Breast epithelium (tissue), 4 donors: ENCODE measurements at places on chromosomes 2 and 18.
A peak's percentile ranks its signal among the peaks of the same experiment; 100 is the strongest.

GRCh38 chr2:180555391-180555965 is 424.9 kb upstream of the UBE2E3 start:
- DNase-seq, result no peak

GRCh38 chr18:2706903-2707302 is 51.4 kb downstream of the SMCHD1 start:
- DNase-seq, result no peak

DNA sequence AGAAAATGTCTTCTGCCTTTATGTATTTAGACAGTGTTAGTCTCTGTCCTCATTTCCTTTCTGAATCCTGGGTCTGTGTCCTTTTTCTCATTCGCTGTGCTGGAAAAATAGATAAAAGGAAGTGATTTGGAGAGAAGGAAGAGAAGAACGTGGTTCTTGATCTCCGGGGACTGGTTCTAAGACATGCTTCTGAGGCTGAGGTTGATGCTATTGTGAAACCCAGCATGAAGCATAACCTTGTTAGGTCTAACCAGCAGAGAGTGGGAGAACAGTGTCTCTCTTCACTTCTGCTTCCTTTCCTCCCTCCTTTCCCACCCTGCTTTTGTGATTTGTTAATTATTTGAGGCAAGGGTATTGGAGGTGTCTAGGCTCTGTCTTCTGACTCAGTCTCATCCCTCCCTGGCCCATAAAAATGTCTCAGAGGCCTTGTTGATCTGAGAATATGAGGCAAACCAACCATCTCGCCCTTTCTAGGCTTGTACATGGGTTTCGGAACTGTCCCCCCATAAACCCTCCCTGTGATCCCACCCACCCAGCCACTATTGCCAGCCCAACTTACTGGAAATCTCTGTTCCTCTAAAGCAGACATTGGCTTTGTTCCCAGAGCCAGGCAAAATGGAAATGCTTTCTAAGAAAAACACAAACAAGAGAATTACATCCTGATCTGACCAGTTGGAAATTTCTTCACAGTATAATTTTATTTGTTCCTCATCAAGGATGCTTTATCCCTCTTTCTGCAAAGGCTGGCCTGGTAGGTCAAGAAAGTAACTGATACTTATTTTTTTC is 360.6 kb upstream of the TNP1 start:
- no peak for DNase-seq

GRCh38 chr2:149828520-149829210 is 241.1 kb upstream of the MMADHC start:
- no peak for DNase-seq

- DNase-seq, result no peak
These were observed 777 bp upstream of the C18orf32 start for GRCh38 chr18:49487711-49488310.

- peak; percentile 84 for DNase-seq
These were observed 2.9 kb upstream of the RBBP8 start for GRCh38 chr18:22930089-22930713.

GRCh38 chr18:55856679-55857078 is 268.7 kb upstream of the TCF4 start:
- no peak for DNase-seq

DNA sequence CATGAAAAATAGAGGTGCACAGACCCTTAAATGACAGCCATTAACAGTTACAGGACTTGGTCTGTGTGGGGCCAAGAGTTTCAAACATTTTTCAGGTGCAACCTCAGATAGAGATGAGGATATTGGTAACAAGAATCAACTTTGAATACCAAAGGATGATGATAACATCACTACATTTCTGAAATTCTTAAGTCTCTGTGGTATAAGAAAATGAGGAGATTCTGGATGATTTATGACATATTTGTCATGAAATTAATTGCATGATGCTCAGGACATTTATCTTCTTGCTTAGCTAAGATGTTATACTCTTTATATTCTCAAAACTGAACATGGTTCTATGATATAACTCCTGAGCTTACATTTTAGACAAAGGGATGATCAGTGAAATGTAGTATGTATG is 471.8 kb upstream of the CWC22 start:
- DNase-seq, result no peak

DNA sequence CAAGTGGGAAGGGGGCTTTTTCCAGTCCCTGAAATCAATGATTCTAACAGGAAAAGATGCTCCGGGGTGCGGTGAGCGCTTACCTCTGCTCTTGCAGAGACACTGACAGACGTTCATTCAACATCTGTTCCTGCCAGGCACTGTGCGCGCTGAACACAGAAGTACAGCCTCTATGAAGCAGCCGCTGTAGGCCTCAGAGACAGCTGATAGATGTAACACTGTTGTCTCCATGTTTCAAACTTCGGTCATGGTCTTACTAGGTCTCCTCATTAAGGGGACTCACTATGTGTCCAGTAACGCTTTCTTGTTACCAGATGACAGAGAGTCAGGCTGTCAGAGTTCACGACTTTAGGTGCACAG is 649 bp upstream of the CLIP4 start:
- DNase-seq, result no peak

- no peak for DNase-seq
These were observed 212.7 kb upstream of the FSHR start for GRCh38 chr2:49367003-49367402.
